ENCODE measurements at places on chromosomes 2 and 18.

DNA sequence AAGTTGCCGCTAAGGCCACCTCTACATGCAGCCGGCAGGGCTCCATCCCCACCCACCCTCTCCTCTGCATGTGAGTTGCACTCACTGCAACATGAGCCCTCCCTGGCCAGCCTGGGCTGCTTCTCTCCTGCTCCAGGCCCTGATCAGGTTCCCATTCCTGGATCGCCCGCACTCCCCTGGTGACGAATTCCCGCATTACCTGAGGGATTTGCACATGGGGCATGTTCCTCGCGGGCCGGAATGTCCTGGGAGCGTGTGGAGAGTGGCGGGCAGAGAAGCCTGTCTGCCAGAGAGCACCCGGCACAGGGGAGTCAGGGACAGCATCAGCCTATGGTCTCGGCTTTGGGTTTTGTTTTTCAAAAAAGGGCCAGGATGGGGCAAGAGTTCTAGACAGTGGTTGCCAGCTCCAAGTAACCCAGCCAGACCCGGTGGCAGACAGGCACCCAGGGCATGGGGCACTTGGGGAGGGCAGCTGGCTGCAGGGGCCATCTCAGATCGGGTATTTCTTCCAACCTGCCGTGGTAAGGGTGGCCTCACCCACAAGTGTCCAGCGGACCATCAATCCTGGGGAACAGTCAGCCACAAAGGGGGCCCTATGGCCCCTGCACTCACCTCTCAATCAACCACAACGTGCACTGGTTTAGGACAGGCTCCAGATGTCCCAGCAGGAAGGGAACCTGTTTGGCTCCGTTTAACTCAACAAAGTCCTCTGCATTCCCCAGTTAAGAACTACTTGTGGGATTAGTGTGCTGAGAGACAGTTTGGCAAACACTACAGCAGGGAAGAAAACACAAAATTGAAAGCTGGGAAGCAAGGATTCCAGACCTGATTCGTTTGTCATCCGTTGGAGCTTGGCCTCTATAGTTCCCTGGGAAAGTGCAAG is 187.7 kb downstream of the SMAD7 start:
- DNase-seq = no peak

DNA sequence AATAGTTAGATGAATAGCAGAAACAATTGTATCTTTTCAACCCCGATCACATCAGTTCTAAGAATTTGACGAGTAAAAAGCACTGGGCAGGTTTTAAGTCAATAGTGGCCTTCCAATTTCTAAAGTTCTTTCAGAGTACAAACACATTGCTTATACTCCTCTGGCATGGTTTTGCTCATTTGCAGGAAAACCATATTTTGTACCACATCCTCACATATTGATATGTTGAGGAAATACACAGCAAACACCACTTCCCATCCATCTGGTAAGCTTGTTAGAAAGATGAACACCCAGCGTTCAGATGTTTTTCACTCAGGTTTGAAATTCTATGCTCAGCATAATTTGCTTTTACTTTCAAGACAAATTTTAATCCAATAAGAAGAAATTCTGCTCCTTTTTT is 344.6 kb upstream of the ACVR2A start:
- peak; percentile 86 for DNase-seq

- no peak for DNase-seq
These were observed 68.5 kb downstream of the TMEM237 start for GRCh38 chr2:201574766-201575165.

GRCh38 chr2:113078350-113078839 is 10.6 kb downstream of the IL1F10 start:
- no peak for DNase-seq

DNA sequence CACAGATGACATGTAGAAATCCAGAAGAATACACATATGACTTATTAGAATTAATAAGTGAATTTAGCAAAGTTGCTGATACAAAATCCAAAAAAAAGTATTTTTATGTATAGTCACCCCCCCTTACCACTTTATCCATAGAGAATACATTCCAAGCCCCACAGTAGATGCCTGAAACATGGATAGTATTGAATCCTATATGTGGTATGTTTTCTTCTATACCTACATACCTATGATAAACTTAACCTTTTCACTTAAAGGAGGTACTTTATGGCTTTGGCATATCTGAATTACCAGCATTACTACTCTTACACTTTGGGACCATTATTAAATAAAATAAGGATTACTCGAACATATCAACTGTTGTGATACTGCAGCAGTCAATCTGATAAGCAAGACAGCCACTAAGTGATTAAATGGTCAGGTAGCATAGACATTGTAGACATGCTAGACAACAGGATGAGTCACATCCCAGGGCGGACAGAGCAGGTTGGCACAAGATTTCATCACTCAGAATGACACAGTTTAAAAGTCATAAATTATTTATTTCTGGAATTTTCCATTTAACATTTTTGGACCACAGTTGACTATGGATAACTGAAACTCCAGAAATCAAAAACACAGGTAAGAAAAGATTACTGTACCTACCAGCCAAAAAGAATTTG is 208.2 kb upstream of the CHAC2 start:
- DNase-seq = no peak

- DNase-seq = no peak
These were observed 260.3 kb downstream of the AFF3 start for GRCh38 chr2:99881901-99882591.

DNA sequence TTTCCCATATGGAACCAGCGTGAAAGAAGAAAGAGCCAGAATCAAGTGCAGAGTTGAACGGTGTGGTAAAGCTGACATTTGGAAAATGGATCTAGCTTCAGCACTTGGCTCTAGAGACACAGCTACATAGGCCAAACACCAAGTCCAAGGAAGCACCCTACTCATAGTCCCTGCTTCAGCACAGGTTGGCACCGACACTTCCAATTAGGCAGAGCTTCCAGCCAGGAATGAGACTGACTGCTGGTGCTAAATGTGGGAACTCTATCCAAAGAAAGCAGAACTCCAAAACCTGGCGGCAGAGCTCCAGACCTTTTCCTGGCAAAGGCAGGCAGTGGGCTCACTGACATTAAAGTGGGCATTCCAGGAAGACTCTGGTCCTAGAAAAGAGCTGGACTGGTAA is 125.4 kb upstream of the CTNNA2 start:
- DNase-seq = no peak

GRCh38 chr2:240701091-240701735 is 9.5 kb downstream of the AQP12A start:
- DNase-seq = no peak

DNA sequence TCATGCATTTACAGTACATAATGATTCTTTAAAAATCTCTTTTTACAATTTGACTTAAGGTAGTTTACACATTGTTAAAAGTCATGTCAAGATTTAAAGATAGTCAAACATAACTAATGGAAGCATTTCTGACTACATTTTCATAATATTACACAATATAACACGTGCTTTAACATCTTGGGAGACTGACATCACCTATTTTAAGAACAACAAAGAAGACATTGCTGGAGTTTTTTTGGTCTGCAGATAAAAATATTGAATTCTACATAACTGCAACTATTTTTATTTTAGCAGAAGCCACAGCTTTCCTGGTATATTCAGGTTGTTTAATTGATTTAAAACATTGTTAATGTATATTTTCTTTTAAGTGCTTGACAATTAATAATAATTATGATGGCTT is 65.7 kb downstream of the UBR3 start:
- no peak for DNase-seq

GRCh38 chr2:141271346-141271745 is 859.5 kb downstream of the LRP1B start:
- no peak for DNase-seq

GRCh38 chr18:44123743-44124142 is 556.9 kb upstream of the SETBP1 start:
- DNase-seq = no peak

DNA sequence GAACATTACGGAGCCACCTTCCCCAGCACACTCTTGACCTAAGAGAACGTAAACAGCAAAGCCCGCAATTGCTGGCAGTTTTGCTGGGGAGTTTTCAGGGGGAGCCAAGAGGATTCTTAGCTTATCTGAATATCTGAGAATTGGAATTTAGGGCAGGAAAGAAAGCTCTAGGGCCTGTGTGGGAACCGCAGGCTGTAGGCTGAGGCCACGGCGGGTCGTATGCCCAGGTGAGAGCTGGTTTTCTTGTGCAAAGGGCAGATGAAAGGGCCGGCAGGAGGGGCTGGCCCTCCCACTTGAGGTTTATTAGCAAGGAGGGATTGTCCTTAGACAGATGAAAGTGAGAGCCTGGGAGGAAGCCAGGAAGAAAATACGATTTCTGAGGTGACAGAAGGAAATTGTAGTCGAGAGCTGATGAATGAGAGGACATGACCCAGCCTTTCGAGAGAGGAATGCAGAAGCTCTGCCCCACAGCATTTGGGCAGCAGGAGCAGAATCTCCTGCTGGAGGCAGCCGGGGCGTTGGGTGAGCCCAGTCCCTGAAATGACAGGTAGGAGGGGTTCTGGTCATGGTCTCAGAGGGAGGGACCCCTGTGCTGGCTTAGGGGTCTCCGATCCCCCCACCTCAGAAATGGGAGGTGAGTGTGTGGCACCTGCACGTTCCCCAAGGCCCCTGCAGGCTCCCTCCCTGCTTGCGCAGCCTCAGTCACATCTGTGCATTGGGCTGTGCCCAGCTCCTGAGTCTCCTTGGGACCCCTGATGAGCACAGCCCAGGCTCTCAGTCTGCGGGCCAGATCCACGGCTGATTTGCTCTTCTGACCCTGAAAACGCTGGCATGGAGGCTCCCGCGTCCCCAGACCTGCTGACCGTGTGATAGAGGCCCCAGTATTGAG is 61.1 kb downstream of the CABLES1 start:
- no peak for DNase-seq

DNA sequence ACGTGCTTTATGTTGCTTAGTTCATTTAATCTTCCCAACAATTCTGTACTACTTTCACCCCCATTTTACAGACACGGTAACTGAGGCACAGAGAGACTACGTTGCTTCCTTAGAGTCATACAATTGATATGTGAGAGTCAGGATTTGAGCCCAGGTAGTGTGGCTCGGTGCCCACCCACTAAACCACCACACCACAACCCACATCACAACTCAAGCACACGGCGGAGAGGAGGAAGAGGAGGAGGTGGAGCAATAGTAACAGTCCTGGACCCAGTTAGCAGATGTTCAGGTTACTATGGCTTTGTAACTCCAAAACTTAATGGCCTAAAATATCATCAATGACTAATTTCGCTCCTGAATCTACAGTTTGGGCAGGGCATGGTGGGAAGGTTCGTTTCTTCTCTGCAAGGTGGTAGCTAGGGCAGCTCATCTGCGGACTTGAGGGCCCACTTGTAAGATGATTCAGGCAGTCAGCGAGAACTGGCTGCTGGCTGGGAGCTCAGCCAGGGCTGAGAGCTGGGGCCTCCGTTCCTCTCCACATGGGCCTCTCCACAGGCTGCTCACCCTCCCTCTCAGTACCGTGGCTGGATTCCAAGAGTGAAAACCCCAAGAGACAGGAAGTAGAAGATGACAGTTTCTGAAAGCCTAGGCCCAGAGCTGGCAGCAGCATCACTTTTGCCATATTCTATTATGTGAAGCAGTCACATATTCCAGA is 167.1 kb downstream of the ZFP36L2 start:
- peak; percentile 89 for DNase-seq

- DNase-seq = no peak
These were observed 41.8 kb downstream of the CPS1 start for GRCh38 chr2:210598219-210598618.

GRCh38 chr2:181657379-181657778 is 474 bp upstream of the CERKL start:
- DNase-seq = no peak

GRCh38 chr2:54471221-54471711 is 15.1 kb downstream of the SPTBN1 start:
- no peak for DNase-seq

GRCh38 chr18:73503326-73503725 is 635.5 kb upstream of the NETO1 start:
- no peak for DNase-seq

- no peak for DNase-seq
These were observed 337.3 kb downstream of the OSR1 start for GRCh38 chr2:19021100-19021476.

DNA sequence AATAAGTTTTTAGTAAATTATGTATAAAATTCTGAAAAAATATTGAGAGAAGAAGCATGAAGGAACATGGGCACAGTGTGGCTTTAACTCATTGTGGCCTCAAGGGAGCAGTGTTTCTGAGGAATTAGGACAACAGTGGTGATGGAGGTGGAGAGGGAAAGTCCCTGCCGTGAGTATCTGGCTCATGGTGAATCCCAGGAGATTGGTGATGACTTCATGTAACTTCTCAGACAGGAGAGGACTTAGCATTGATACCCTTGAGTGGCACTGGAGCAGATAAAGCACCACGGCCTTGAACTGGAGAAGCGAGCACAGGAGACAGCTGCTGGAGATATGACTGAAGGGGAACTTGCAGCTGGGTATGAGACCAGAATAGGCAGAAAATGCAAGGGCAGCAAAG is 35.0 kb upstream of the LRP1B start:
- DNase-seq = peak; percentile 59

GRCh38 chr2:223050188-223050587 is 1.8 kb upstream of the KCNE4 start:
- no peak for DNase-seq

GRCh38 chr2:177478907-177479306 is 86.3 kb downstream of the AGPS start:
- DNase-seq = no peak

DNA sequence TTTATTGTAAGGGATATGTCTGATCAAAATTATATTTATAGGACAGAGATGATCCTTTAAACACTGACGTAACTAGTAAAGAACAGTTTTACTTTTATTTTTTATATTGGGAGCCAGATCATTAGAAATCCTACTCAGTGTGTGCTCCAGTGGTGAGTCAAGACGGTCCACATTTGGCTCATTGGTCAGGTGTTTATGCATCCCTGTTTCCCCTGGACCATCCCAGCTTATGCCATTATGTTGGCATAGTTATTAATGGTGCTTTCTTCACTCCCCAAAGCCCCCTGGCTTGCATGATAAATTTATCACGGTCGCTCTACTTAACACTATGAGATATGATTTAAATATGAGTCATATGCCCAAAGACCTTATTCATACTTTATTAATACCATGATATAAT is 293.4 kb downstream of the XIRP2 start:
- no peak for DNase-seq
